ENCODE measurements at places on chromosomes 6 and 20.

- no peak for DNase-seq
These were observed 91.8 kb downstream of the INSM1 start for GRCh38 chr20:20459726-20460125.

DNA sequence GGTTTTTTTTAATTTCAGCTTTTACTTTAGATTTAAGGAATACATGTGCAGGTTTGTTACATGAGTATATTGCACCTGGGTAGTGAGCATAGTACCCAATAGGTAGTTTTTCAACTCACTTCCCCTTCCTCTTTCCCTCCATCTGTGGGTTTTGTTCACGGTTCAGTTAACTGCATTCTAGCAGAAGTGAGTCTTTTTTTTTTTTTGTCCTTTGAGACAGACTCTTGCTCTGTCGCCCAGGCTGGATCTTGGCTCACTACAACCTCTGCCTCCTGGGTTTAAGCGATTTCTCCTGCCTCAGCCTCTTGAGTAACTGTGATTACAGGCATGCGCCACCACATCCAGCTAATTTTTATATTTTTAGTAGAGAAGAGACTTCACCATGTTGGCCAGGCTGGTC is 8.7 kb downstream of the UBR2 start:
- DNase-seq: no peak

GRCh38 chr6:170174124-170174770 is 116.6 kb downstream of the DLL1 start:
- peak; percentile 62 for DNase-seq

GRCh38 chr6:126344181-126344580 is 4.3 kb downstream of the CENPW start:
- no peak for DNase-seq

DNA sequence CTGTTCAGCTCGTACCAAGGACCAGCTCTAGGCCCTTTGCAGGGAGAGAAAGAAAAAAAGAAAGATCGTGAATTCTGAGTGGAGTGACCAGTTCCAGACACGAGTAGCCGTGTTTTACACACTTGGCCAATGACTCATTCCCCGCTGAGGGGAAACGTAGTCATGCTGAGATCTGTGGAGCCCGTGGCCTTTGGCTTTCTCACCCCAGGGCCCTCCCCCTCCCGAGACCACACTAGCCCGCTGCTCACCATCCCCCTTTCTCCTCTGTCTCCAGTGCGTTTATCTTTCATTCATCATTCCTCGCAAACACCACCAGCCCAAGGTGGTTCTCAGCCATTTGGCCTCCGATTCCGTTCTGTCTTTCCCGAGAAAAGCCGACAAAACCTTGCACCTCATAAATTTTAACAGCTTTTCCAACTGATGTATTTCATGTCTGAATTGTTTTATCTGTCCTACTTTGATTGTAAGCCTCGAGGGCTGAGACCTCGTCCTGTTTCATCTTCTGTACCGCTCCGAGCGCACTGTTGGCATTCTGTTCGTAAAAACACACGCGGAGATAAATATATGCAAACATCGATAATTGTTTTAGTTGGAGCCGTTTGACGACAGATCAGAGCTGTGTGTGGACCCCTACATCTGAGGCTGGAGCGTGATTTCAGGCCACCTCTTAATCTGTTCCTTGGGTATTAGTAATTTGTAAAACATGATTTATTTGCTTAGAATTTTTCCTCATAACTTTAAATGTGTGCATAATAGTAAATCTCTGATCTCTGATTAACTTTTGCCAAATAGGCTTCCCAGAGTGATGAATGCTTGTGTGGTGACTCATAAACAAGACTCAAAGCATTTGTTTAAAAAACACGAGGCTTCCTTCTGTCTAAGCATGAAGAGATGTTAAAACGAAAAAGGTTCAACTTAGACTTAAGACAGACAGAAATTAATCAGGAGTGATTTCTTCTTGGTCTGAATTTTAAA is 336.6 kb downstream of the CDH4 start:
- DNase-seq: no peak

DNA sequence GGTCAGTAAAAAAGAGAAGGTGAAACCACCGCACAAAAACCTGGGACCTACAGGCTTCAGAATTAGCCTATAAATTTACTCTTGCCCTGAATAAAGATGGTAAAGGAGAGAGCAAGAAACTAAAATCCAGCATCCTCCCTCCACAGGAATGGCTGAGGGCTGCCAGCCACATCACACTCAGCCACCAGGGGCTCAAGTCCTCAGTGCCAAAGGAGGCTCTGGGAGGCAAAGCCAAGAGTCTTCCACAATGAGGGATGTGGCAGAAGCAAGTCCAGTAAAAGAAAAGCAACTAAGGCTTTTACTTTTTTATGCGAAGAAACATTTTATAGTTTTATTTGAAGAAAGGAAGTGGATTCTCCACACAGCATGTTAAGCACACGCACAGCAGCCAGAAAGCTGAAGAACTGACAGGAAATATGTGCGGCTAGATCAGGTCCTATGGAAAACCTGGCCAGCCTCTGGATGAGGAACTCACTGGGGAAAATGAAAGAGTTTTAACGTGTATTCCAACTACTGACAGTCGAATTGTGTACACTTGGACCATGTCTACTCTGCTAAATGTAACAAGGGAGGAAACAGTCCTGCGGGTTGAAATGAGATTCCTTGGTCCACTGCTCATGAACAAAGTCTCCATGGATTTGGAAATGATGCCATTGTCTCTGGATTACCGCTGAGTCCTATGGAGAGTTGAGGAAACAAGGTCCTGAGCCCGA is 219.4 kb upstream of the SSTR4 start:
- DNase-seq: no peak

DNA sequence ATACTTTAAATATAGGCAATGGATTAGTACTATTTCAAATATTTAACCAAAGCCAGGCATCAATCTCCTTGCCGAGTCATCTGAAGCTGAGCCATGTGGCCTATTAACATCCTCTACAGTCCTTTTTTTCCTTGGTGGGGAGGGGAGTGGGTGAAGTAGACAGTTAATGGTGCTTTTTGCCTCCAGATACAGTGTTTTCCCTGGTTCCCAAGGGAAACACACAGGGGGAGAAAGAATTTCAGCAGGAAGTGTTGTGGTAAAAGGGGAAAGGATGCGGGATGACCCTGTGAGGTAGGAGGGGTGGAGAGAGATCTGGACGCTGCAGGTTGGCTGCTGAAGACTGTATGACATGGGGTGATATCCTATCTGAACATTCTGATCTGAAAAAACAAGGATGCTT is 9.6 kb downstream of the CLDN20 start:
- DNase-seq: no peak

DNA sequence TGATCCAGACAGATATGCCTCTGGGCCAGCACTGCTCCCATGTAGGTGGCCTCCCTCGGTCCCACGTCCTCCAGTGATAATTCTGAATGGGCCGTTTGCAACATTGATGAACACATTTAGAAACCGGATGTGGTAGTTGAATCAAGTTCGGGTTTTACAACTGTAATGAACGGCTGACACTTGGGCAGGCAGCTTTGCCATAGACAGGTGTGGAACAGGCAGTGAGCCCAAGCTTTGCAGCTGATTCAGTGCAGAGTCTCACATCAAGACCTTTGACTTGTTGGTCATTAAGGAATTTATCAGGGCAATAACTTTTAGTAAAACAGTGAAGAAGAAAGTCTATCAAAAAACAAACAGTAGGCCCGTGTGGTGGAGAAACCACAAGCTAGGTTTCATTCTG is 466.6 kb upstream of the AGPAT4 start:
- no peak for DNase-seq

DNA sequence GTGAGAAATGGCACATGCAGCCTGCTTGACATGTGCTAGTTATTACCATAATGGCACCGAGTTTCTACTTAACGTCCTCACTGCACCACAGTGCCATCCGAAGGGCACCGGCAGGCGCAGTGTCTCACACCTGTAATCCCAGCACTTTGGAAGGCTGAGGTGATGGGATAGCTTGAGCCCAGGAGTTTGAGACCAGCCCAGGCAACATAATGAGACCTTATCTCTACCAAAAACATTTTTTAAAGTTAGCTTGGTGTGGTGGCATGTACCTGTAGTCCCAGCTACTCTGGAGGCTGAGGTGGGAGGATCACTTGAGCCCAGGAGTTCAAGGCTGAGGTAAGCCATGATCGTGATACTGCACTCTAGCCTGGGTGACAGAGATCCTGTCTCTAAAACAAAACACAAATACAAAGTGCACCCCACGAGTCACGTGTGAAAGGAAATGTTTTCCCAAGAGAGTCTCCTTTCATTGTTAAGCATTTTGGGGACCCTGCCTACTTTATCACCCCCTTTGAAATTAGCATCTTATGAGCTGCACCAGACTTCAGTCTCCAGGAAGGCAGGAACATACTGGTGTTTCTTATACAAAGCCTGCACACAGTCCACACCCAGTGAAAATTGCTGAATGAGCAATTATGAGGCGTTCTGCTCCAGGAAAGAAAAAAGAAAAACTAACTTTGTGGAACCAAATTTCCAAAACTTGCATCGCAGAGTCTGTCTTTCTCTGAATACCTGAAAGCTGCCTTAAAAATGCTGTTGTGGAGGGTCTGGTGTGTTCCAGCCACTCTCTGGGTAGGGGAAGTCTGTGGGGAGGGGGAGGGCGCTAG is 47.1 kb upstream of the FOXQ1 start:
- no peak for DNase-seq

GRCh38 chr20:8519887-8520286 is 387.8 kb downstream of the PLCB1 start:
- no peak for DNase-seq

GRCh38 chr6:79313254-79313653 is 78.8 kb upstream of the HMGN3 start:
- DNase-seq: no peak

DNA sequence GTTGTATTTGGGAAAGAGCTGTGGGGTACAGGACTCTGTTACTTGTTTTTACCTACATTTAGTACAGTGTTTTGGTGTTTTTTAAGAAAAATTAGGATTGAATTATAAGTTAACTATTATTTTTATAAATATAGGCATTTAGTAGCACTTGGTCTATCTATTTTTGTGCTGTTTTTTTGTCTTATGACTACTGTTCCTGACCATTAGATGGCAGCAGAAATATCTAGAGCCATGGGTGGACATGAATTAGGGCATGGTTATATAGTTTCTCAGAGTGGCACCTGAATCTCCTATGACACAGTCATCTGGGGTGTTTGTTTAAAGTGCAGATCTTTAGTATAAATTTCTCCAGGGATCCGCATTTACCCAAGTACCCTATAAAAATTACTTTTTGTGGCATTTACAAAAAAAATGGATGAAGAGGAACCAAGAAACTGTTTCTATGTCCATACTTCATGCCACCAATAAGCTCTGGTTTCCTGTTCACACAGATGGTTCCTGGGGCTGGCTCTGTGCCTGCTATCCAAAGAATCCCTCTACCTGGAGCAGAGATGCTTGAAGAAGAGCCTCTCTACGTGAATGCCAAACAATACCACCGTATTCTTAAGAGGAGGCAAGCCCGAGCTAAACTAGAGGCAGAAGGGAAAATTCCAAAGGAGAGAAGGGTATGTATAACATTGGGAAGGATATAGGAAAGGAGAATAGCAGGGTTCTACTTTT is 19.8 kb downstream of the NFYA start:
- DNase-seq: no peak

DNA sequence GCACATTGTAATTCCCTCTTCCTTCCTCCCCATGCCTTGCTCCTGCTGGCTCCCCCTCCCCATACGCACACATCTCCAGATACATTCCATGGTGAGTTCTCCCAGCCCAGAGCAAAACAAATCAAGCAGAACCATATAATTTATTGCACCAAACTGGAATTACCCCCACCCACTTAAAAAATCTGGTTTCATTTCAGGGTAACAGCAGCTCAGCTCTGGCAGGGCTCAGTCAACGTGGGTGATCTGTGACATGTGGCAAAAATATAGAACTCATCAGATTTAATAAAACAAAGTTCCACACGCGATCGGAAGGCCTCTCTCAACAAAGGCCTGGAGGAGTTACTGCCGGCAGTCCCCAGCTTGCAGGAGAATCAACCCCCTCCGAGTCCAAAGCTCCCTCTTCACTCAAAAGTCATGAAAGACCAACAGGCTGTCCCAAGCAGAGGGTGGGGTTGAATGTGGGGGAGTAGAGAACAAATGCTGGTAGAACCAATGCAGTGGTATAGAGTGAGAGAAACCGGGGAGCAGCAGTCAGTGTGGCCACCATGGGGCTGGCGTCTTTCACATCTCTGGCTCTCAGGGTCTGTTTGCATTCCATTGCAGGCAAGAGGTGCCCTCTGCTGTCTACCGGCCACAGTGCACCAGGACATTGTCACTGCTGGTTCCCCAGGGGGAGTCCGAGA is 323.3 kb upstream of the NT5E start:
- no peak for DNase-seq

- no peak for DNase-seq
These were observed 22.3 kb upstream of the TOP1 start for GRCh38 chr20:41006126-41006935.

Data from sigmoid colon (tissue), 7 donors.